ENCODE measurements at places on chromosomes 1 and 21.

- no peak for DNase-seq
These were observed 14.4 kb downstream of the COL16A1 start for GRCh38 chr1:31689379-31689778.

DNA sequence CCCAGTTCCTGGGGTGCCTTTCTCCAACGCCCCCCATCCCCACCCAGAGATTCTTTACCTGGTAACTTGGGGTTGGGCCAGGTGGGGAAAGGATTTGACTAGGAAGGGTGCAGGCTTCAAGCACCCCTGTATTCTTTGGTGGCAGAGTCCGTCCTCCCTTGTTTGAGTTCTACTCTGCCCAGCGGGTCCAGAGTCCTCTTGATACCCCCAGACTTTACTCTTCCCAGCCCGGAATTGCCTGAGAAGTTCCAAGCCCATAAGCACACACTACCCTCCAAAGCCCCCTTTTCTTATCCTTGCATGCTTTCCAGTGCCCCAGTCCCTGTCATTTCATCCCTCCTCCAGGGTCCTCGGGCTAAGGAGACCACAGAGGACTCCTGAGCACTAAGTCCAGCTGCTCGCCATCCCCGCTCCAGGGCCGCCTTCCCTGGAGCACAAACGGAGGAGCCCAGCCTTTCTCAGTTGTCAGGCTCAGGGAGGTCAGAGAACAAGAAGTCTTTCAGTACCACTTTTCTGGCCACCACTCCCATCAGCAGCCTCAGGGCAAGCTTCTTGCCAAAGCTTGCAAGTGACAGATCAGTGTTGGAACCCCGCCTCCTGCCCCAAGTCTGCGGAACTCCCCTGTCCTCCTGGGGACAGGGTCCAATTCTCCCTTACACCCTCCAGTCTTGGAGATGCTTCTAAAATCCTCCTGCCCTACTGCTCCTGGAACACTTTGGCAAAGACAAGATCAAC lies 12.2 kb downstream of the SLC45A3 start:
- no peak for DNase-seq

DNA sequence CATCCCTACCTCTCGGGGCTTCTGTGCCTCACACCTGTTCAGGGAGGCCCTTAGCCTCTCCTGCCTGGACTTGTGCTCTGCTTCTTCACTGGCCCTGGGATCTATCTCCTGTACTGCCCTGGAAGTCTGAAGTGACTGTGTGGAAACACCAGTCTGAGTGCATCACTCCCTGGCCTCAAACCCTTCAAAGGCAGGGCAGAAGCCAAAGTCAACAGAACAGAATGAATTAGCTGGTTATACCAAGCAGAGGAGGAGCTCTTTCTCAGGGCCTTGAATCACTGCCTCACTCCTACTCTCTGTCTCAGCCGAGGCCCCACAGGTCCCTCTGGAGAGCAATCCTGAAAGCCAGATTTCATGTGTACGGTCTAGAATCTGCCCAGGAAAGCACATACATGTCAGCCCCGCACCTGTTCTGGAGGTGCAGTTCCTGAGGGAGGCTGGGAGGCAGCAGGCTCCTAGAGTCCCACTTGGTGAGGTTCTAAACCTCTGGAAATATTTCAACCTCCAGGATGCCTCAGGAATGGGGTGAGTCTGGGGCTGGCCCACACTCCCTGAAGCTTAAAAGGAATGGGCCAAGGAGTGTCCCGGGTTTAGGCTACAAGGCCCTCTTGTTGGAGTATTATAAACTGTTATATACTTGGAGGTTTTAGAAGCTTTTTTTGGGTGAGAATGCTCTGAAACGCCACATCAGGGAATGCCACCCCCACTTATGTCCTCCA lies 98.3 kb downstream of the ABCA4 start:
- no peak for DNase-seq

- no peak for DNase-seq
These were observed 51.4 kb downstream of the EVA1C start for GRCh38 chr21:32463889-32464300.

DNA sequence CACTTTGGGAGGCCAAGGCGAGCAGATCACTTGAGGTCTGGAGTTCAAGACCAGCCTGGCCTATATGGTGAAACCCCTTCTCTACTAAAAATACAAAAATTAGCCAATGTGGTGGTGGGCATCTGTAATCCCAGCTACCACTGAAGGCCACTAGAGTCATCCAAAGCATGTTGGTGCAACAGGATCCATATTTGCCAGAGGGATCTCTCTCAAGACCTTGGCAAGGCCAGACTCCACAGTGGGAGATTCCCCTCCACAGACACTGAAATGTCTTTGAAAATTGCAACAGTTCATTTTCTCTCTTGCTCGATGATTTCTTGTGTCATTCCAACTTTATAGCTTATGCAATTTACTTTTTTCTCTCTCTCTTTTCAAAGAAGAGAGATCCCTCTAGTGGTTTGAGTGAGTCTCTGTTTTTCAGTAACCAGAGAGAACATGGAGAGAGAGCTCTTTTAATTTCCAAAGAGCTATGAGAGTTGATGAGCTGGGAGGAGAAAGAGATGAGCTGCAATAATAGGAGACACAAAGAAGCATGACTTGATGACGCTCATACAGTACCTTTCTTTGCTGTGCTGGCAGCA lies 176.8 kb upstream of the USP25 start:
- no peak for DNase-seq

DNA sequence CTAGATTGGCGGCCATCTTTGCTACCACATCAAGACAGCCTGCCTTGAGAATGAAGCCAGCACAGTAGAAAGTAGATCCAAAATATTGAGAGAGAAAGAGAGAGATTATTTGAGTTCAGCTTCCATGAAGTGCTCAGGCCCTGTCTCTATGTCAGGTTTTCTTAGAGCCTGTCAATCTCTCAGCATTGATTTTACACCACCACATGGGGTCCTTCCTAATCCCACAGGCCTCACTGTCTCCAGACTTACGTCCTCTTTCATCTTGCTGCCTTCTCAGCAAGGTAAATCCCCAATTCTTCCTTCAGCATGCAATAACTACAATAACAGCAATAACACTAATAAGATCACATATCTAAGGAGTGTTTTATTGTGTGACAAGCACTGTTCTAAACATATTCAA lies 21.0 kb downstream of the DYNLT5 start:
- no peak for DNase-seq

GRCh38 chr1:26164036-26164860 lies 4.5 kb downstream of the C1orf232 start:
- peak; percentile 64 for DNase-seq

DNA sequence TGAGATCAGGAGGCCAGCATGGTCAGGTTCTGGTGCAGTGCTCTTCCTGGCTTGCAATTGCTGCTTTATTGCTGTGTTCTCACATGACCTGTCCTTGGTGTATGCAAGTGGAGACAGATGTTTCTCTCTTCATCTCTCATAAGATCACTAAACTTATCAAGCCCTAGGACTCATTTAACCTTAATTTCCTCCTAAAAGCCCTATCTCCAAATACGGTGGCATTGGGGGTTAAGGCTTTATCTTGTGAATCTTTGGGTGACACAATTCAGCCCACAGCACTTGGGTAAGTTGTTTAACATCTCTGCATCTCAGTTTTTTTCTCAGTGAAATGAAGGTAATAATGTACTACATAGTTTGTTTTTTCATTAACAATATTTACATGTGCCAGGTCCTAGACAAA lies 152.4 kb downstream of the RWDD3 start:
- DNase-seq, result no peak

GRCh38 chr1:232589812-232590743 lies 39.9 kb downstream of the SIPA1L2 start:
- no peak for DNase-seq

DNA sequence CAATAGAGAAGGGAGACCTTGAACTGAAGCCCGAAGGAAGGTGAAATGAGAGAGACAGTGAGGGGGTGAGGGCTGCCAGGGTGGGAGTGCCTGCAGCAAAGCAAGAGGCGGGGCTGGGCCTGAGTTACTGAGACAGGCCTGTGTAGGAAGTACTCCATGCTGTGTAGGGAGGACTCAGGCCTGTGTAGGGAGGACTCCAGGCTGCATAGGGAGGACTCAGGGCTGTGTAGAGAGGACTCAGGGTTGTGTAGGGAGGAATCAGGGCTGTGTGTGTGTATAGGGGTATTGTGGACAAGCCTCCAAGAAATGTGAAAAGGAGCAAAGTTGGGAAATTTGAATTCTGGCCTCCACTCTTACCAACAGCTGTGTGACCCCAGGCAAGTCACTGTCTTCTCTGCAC lies 133.8 kb upstream of the CACNA1E start:
- DNase-seq, result no peak

DNA sequence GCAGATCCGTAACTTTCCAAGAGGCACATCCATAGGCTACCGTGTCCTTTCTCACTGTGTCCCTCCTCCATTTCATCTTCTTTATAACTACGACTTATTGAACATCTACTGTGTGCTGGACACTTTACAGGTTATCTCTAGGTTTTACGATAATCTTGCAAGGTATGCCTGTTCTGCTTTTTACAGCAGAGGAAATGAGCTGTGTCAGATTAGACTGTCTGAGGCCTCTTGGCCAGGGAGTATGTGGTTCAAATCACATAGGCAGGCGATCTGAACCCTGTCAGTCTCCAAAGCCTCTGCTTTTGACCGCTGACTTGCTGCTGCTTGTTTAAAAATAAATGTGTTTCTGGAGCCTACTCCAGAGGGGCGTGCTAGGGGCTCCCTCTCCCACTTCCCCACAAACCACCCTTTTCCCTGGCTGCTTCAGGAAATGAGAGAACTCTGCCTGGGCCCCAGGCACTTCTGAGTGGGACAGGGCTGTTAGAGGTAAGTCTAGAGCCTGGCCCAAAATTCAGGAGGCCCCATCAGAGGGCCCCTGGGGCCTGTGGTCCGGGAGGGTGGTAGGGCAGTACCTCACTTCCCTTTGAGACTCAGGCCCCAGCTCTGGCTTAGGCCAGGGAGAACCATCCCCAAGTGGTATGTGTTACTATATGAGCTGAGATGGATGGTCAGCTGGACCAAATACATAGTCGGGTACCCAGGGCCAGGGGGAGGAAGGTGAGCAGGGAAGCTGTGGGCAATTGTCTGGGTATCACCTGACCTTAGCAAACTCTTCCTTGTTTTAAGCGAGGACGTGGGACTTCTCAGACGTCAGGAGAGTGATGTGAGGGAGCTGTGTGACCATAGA lies 4.4 kb downstream of the PSEN2 start:
- no peak for DNase-seq

GRCh38 chr1:109537450-109538178 lies 2.1 kb upstream of the GPR61 start:
- no peak for DNase-seq

DNA sequence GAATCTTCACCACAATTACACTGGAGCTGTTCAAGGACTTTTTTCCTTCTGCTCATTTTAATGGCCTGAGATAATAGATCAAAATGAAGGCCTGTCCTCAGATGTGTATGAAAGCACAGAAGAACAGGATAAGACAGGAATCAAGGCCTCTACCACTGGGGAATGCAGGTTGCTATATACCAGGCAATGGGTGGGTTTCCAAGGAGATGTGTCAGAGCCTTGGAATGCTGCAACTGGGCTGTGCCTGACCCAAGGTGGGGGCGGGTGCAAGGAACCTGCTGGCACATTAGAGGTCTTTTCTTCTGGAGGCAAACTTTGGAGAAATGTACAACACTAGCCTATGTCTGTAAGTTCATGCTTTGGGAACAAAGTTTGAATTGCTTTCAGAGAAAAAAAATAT lies 21.7 kb upstream of the LAMC2 start:
- no peak for DNase-seq

GRCh38 chr1:240312872-240313271 lies 221.2 kb downstream of the FMN2 start:
- DNase-seq, result no peak

GRCh38 chr1:151713044-151713443 lies 3.6 kb downstream of the CELF3 start:
- no peak for DNase-seq

DNA sequence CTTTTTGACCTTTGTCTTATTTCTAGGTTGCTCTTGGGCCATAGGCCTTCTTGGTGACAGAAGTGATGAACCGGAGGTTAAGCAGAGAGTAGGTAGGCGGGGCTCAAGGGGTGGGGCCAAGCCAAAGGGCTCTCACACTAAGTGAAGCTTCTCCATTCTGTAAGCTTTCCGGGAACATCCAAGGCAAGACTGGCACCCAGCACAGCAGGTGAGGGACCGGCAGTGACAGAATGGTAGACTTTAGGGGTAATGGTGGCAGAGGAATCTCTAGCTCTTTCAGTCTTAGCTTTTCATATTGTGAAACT lies at the start of gene TNFAIP8L2:
Gene TNFAIP8L2 (plus strand): TSS at position 135 of the 305 bp plus-strand sequence. CDS start 2,049 bp downstream, outside the sequence.
- DNase-seq, result peak; percentile 73

DNA sequence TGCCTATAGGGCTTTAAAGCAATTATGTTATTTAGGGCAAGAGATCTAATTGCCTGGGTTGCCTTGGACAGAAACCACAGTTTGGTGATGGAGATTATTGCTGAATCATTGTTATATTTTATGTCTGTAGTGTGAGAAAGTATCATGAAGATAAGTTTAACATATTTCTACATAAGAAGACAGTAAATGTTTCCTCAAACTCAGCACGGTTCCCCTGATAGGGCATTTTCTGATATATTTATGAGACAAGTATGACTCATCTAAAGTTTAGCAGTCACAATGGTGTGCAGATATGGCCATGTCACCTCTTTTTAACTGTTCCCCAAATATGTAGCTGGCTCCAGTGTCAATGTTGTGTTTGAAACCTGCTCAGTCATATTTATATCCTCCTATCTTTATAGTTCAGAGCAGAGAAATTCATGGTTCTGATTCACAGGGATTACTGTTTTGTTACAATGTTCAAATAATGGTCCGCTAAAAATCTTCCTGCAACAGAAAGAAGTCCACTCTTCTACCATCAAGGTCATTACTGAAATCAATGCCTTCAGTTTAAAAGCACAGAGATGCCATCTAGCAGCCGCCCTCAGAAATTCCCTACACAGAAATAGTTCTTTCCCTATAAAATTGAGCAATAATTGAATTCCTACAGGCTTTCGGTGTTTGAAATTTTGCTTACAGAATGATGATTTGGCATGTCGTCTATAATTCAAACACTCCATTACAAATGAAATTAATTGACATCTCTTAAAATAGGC lies 3.7 kb downstream of the OLFM3 start:
- DNase-seq, result no peak

- DNase-seq, result no peak
These were observed 4.8 kb downstream of the GBP7 start for GRCh38 chr1:89171067-89171438.

- DNase-seq, result no peak
These were observed 264.0 kb upstream of the CAMK1G start for GRCh38 chr1:209319549-209319948.

GRCh38 chr1:58047265-58047858 lies 499.2 kb downstream of the OMA1 start:
- peak; percentile 10 for DNase-seq

DNA sequence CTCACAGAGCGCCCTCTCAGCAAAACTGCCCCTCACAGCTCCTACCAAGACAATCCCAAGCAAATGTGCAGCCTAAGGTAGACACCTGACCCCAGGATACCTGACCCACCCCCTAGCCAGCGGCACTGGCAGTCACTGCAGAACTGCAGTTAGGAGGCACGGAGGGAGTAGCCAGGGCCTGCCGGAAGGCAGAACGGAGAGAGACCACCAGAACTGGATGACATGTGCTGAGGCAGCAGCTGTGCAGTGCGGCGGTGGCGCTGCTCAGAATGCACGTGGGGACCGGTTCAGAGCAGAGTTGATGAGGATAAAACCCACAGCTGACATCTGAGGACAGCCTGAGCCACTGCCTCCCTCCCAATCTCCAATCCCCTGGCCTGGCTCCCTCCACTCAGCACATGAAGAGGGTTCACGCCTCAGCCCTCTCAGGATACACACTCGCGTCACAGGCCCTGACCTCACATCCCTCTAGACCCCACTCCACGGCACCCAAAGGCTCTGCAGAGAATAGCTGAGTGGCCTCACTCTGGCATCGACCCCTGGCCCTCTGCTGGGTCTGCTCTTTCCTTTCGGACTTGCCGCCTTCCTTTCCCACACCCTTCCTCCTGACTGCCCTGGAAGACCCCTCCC lies 29.6 kb downstream of the UBE2G2 start:
- DNase-seq, result no peak

- no peak for DNase-seq
These were observed 40.7 kb upstream of the LYPLAL1 start for GRCh38 chr1:219132939-219133338.
